GOT3 (cell line): ENCODE measurements at places on chromosomes 2 and 18.

DNA sequence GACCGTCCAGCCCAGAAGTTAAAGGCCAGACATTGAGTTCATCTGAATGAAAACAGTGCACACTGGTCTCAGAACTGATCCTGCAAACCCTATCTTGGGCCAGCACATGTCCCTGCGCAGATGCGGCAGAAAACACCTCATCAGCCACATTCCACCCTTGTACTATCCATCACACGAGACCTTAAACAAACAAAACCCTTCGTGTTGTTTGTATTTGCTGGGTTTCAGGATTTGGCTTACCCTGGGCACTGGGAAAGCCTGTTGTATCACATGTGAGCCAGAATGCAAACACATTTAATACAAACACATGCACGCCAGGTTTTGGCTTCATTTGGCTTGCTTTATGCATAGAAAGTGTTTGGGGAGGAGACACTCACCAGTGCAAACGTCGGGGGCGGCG is 12.5 kb downstream of the WIPF1 start:
- no peak for DNase-seq

GRCh38 chr2:38037757-38038621 is 38.0 kb downstream of the CYP1B1 start:
- no peak for DNase-seq

GRCh38 chr2:233331536-233331935 is 22.8 kb upstream of the DGKD start:
- DNase-seq, result no peak

- no peak for DNase-seq
These were observed 155.3 kb upstream of the TWIST2 start for GRCh38 chr2:238692562-238692961.

DNA sequence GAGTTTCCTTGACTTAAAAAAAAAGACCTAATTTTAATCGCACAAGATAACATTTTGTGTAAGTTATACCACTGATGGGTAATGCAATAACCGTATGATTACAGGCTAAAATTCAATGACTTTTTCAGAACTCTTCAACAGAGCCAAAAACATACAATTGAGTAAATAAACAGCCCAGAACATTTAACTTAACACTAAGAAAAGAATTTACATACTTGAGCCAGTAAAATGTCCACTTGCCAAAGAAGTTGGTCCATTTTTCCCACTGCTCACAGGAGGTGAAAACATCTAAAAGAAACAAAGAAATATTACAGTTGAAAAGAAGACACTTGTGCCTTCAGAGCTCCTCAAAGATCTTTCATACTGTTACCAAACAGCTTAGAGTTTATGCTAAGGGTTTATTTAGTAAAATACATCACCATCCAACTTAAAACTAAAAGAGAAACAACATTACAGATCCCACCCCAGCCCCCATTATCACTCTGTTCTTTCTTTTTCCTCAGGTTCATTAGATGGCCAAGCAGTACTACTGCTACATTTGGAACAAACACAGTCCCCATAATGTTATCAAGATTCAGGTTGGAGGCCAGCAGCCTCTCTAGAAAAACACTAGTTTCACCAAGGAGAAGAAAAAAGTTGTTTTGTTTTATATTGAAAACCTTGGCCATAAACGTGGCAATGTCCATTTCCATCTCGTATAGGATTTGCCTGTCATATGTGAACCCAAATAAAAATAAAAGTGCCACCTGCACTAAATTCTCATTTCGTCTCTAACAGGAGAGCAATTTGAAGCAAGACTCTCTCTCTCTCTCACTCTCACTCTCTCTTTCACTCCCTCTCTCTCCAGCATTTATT is 2.7 kb downstream of the TCF4 start:
- DNase-seq, result no peak

DNA sequence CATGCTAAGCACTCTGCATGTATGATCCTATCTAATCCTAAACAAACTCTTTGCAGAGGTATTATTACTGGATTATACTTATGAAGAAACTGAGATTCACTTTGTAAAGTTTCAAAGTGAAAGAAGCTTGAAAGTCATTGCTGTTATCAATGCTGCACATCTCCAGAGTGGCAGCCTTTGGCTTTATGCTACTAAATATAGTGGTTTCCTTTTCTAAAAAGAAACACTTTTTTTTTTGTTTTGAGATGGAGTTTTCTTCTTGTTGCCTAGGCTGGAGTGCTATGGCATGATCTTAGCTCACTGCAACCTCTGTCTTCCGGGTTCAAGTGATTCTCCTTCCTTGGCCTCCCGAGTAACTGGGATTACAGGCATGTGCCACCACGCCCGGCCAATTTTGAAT is 114.9 kb upstream of the RAB27B start:
- DNase-seq, result no peak

GRCh38 chr2:219523031-219523671 is 8.9 kb downstream of the ASIC4 start:
- DNase-seq, result no peak

DNA sequence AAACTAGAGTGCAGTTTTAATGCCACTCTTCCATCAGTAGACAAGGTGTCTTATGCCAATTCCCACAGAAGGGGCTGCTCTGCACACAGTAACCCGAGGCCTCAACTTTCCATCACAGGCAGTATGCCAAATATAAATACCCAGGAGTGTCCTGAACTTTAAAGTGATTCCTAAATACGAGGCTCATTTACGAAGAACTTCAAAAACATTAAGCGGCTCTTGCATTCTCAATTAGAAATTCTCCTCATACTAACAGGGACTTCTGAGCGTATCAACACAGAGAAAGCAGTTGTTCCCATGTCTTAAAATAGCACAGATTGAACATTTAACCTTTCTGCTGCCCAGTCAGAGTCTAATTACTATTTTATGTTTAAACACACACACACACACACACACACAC is 638.6 kb downstream of the ERBB4 start:
- no peak for DNase-seq

- no peak for DNase-seq
These were observed 96.9 kb upstream of the ZNF236 start for GRCh38 chr18:76725445-76725844.

- DNase-seq, result no peak
These were observed 39.6 kb downstream of the MBD2 start for GRCh38 chr18:54184836-54185235.

- DNase-seq, result no peak
These were observed 40.6 kb downstream of the FASTKD2 start for GRCh38 chr2:206805887-206806607.

- DNase-seq, result no peak
These were observed 37.9 kb upstream of the EVA1A start for GRCh38 chr2:75598589-75599155.

DNA sequence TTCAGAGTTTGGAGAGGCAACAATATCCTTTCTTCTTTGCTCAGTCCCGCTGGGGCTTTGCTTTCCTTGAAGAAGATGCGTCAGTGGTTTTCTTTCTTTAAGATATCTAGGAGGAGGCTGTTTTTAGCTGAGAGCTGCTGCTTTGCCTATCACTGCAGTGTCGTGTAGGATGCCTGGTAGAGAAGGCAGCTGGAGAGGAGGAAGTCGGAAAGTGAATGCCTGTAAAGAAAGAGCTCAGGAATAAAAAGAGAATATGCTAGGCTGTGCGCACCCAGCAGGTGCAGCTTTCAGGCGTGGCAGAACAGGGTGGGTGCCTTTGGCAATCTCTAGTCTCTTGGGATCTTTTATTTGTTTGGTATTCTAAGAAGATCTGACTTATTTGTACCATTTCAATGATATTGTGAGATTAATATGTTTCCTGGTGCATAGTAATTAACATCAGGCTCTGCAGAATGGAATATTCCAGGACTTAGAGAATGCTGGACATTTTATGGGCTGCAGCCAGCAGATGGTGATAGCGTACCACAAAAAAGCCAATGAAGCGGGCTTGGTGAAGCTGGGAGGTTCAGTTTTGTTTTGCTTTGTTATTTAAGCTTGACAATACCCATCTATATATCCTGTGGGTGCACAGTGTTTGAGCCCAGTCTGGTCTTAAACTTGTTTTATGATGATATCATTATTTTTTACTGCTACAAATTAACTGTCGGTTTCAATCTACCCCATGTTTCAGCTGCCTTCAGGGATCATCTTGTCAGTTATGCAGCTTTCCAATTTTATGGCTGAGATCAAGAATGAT is 34.9 kb downstream of the CAVIN2 start:
- DNase-seq, result no peak

DNA sequence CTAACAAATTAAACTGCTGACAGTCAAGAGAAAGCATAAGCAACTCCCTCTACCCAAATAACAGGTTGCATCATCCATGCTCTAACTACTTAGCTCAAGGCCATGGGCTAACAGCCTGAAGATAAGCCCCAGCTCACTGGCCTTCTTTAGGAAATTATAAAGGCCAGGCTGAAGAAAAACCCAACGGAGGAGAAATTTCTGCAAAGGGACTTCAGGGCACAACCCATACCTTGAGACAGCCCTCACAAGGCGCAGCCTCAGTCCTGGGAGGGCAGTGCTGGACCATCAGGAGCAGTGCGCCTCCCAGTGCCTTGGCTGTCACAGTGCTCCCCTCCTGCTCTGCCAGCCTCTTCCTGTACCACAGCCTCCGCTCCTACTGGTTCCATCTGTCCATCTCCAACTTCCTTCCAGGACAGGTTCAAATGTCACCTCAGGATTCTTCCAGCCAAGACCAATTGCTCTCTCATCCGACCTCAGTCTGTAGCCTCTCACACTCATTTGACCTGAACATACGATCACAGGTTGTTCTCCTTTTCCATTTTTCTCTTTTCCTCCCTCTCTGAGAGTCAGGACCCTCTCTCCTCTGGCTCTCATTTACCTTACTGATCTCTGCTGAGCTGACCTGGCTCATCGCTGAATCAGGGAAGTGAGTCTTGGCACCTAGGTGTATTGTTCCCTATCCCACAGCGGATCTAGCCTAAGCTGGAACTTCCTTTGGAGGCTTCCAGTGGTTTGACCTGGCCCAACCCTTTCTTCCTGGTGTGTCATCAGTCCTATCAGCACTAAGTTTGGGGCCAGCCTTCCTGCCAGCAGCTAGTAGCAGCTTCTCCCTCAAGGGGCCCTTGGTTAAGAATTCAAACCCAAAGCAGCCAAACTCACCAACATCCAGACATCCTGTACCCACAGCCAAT is 1.9 kb downstream of the MCFD2 start:
- no peak for DNase-seq

GRCh38 chr18:48592540-48593171 is 53.8 kb downstream of the CTIF start:
- DNase-seq, result no peak

GRCh38 chr2:45267062-45267792 is 258.0 kb upstream of the SIX2 start:
- DNase-seq, result no peak

GRCh38 chr2:188443207-188443606 is 151.5 kb downstream of the GULP1 start:
- no peak for DNase-seq

GRCh38 chr2:163456953-163457743 is 278.7 kb downstream of the FIGN start:
- no peak for DNase-seq
